Adrenal gland (tissue), 19 donors: ENCODE measurements at places on chromosomes 5 and 9. TPM values are rescaled to one million over a fixed set of nuclear protein-coding genes. Genes with fewer than 3 reads are reported as not detected.

GRCh38 chr9:100375658-100376057 is 22.9 kb upstream of the TEX10 start:
- H3K36me3 ChIP-seq: no peaks in the 10 kb centered on the region
- no peak overlapping the region for H3K4me3 ChIP-seq
- no peaks in the 10 kb centered on the region for H3K4me1 ChIP-seq
- no peak overlapping the region for H3K27ac ChIP-seq

DNA sequence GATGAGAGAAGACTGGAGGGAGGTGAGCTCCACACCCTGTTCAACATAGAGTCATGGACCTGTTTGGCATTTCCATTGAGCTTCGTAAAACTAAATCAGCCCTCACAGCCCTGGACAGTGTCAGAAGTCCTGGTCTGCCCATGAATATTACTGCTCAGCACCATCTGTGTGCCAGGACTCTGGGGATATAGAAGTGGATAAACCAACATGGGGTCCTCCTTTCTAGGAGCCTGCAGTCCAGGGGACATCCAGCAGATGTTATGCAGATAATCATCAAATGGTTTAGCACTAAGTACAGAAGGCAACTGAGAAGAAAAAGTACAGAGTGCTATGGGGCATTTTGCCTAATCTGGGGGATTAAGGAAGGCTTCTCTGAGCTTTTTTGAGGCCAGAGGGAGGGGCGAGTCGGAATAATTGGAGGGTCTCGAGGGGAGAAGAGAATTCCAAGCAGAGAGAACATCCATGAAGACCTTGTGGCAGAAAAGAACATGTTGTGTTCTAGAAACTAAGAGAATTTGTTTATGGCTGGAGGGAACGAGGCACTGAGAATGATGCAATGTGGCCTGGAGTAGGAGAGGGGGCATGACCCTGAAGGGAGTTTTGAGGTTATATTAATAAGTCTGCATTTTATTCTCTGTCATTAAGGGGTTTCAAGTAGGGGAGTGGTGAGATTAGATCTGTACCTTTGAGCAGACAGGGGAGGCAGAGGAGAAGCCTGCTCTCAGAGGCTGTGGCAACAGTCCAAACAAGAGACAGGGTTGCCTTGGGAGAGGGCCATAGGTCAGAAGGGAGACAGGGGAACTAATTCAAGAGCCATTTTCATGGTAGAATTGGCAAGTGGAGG is 63.5 kb upstream of the SLC2A8 start:
- no peak overlapping the region for H3K4me3 ChIP-seq
- H3K27ac ChIP-seq: no peak overlapping the region
- peak; percentile 34 for DNase-seq
- peaks cover 25% of the 10 kb centered on the region for H3K4me1 ChIP-seq
- no peaks in the 10 kb centered on the region for H3K36me3 ChIP-seq

GRCh38 chr5:137192293-137192743 is 306.8 kb downstream of the SPOCK1 start:
- H3K36me3 ChIP-seq: no peaks in the 10 kb centered on the region
- H3K4me1 ChIP-seq: peaks cover 7% of the 10 kb centered on the region
- H3K4me3 ChIP-seq: no peak overlapping the region
- H3K27ac ChIP-seq: peak overlapping the region; percentile 47

GRCh38 chr9:26802921-26803320 is 89.7 kb downstream of the CAAP1 start:
- no peak overlapping the region for H3K4me3 ChIP-seq
- H3K4me1 ChIP-seq: no peaks in the 10 kb centered on the region
- H3K27me3 ChIP-seq: no peaks in the 10 kb centered on the region
- no peak for DNase-seq
- no peaks in the 10 kb centered on the region for H3K36me3 ChIP-seq

- H3K27me3 ChIP-seq: no peaks in the 10 kb centered on the region
- no peak overlapping the region for H3K27ac ChIP-seq
- DNase-seq: no peak
These were observed 113.4 kb downstream of the HSD17B3 start for GRCh38 chr9:96188571-96188970.

GRCh38 chr9:128321879-128322403 is 306 bp downstream of the TRUB2 start:
- no peak for DNase-seq
- peak overlapping the region; percentile 96 for H3K27ac ChIP-seq
- peaks cover 35% of the 10 kb centered on the region for H3K36me3 ChIP-seq
- peaks cover 17% of the 10 kb centered on the region for H3K4me1 ChIP-seq

DNA sequence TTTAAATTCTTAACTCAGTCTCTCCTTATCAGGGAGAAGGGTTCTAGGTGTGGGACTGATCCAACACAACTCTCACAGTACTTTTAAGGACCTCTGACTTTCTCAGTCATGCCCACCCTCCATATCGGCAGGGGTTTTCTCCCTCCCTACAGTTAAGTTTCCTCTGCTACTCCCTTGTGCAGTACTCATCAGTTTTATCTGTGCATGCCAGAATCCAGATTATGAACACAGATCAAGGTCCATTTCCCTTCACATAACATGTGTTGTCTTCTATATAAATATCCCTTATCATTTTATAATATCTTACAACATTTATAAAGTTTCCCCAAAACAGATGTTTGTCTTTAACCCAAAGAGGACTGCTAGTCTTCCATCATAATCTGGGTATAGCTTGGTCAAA is 986.5 kb upstream of the ARRDC3 start:
- no peaks in the 10 kb centered on the region for H3K27me3 ChIP-seq
- H3K4me1 ChIP-seq: no peaks in the 10 kb centered on the region
- no peaks in the 10 kb centered on the region for H3K36me3 ChIP-seq
- no peak for DNase-seq
- H3K4me3 ChIP-seq: no peak overlapping the region
- no peak overlapping the region for H3K27ac ChIP-seq

- H3K36me3 ChIP-seq: no peaks in the 10 kb centered on the region
- H3K27ac ChIP-seq: no peak overlapping the region
- H3K27me3 ChIP-seq: no peaks in the 10 kb centered on the region
- DNase-seq: no peak
These were observed 278.2 kb downstream of the PSAT1 start for GRCh38 chr9:78575081-78575480.

DNA sequence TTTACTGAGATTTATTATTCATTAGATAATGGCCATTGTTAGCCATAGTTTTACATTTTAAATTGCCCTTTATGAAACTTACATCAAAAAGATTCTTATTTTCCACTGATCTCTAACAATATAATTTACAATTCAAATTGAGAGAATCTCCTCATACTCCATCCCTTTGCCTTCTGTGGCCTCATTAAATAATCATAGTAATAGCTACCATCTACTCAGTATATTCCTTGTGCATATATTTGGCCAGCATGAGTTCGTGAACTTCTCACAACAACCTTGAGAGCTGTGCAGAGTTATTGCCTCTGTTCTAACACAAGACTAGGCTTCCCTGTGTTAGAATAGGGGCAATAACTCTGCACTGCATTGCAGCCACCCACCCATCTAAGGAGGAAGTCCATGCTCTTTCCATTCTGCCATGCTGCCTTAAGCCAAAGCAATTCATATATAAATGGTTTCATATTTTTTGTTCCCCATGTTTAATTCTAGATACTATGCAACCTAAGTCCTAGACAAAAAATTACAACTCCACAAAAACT is 99.1 kb downstream of the ADAMTSL1 start:
- peaks cover 6% of the 10 kb centered on the region for H3K4me1 ChIP-seq
- H3K36me3 ChIP-seq: no peaks in the 10 kb centered on the region
- H3K4me3 ChIP-seq: no peak overlapping the region
- DNase-seq: no peak

GRCh38 chr9:33233626-33234342 is 6.2 kb upstream of the SPINK4 start:
- no peak overlapping the region for H3K27ac ChIP-seq
- H3K36me3 ChIP-seq: no peaks in the 10 kb centered on the region
- H3K27me3 ChIP-seq: no peaks in the 10 kb centered on the region
- DNase-seq: peak; percentile 67
- H3K4me3 ChIP-seq: no peak overlapping the region

GRCh38 chr5:83955916-83956315 is 235.3 kb upstream of the HAPLN1 start:
- H3K27me3 ChIP-seq: no peaks in the 10 kb centered on the region
- H3K4me3 ChIP-seq: no peak overlapping the region
- H3K36me3 ChIP-seq: no peaks in the 10 kb centered on the region
- DNase-seq: no peak
- no peak overlapping the region for H3K27ac ChIP-seq

DNA sequence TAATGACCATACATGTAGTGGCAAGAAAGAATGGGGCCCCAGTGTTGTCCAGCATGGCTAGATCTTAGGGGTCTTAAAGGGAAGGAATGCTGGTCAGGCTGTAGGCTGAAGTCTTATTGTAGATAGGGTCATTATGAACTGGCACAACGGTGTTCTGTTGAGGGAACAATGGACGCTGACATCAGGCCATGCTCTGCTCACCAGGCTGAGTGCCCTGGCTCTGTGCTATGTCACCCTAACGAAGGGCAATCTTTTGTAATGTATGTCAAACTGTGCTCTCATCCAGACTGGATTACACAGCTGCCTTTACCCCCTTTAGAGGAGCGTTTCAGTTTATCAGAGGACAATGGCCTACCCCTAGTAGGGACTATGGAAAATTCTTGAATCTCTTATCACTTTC is 14.6 kb upstream of the ZNF608 start:
- H3K27me3 ChIP-seq: no peaks in the 10 kb centered on the region
- no peaks in the 10 kb centered on the region for H3K36me3 ChIP-seq
- H3K4me1 ChIP-seq: no peaks in the 10 kb centered on the region
- DNase-seq: no peak

DNA sequence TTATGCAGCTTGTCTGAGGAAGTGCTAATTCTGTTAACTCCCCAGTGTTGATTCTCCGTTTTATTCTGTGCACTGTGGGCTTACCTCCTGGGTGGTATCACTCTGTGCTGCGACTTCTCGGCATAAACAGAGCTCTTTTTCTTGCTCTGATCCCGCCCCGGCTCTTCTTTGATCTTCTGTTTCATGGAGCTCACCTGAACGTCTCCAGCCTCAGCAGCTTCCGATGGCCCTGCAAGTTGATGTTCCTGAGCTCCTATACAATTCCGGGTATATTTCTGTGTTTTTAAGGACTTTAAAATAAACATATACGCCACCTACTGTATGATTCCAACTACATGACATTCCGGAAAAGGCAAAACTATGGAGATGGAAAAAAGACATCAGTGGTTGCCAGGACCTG is 110.8 kb downstream of the TENT4A start:
- H3K27me3 ChIP-seq: no peaks in the 10 kb centered on the region
- no peak overlapping the region for H3K4me3 ChIP-seq
- H3K27ac ChIP-seq: no peak overlapping the region
- DNase-seq: no peak
- H3K4me1 ChIP-seq: no peaks in the 10 kb centered on the region
- no peaks in the 10 kb centered on the region for H3K36me3 ChIP-seq

- no peaks in the 10 kb centered on the region for H3K27me3 ChIP-seq
- H3K4me3 ChIP-seq: no peak overlapping the region
- DNase-seq: no peak
- H3K36me3 ChIP-seq: no peaks in the 10 kb centered on the region
- H3K27ac ChIP-seq: no peak overlapping the region
These were observed 202.4 kb downstream of the GLIS3 start for GRCh38 chr9:4097515-4097914.

DNA sequence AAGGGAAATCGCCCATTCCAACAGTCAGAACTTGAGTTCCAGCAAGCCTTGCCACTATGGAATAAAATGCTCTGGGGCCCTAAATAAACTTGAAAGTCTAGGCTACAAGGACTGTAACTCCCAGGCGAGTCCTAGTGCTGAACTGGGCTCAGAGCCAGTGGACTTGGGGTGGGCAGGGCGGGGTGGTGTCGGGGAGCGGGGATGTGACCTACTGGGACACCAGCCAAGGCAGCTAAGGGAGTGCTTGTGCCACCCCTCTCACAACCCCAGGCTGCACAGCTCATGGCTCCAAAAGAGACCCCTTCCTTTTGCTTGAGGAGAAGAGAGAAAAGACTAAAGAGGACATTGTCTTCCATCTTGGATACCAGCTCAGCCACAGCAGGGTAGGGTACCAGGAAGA is 61.5 kb downstream of the MEIKIN start:
- no peaks in the 10 kb centered on the region for H3K36me3 ChIP-seq
- no peak overlapping the region for H3K4me3 ChIP-seq
- no peaks in the 10 kb centered on the region for H3K27me3 ChIP-seq
- DNase-seq: no peak
- no peak overlapping the region for H3K27ac ChIP-seq

CACNA1B gene
- 1.9 TPM for total RNA-seq

PCDHGB6 gene
- total RNA-seq: 8.3 TPM

CDC26 gene
- total RNA-seq: 28.4 TPM

RIGI gene
- 13.2 TPM for total RNA-seq

INSYN2B gene
- 0.84 TPM for total RNA-seq

SOX30 gene
- not detected for total RNA-seq

HRCT1 gene
- total RNA-seq: 2.5 TPM

CSF2 gene
- not detected for total RNA-seq
